ENCODE measurements at places on chromosomes 1 and 21. TPM values are rescaled to one million over a fixed set of nuclear protein-coding genes. Genes with fewer than 3 reads are reported as not detected.

DNA sequence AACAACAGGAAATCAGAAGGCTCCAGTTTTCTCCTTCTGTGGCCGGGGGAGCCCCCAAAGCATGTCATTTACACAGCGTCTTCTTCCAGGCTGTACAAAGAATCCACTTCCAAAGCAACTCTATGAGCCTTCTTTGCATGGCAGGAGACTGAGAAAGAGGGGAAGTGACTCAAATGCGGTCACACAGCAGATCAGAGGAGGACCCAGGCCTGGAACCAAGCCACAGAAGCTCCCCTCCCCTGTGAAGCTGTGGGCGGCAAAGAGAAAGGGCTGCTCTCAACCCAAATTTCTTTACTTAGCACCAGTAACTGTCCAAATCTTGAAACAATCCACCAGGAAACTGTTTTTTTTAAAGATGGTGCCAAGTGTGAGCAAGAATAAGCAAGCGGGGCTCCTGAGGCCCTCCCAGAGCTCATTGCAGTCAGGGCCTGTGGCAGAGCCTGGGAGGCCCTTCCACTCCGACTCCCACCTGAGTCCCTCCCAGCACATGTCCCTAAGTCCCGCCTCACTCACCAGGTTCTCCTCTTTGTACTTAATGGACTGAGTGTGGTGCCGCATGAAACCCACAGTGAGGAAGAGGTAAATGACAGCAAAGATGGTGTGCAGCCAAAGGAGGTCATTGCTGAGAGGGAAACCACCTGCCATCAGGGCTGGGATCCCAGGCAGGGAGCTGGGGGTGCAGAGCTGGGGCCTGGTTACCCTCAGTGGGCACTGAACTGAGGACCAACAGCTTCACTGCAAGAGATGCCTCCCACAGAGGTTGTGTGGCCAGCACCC lies 15.9 kb downstream of the TMEM63A start:
- peak; percentile 50 for DNase-seq

The DENND2D gene
- 1.5 TPM for total RNA-seq

- no peak for DNase-seq
Observed at GRCh38 chr1:152514715-152515433, 592 bp downstream of the CRCT1 start.

The HTR6 gene
- total RNA-seq: not detected

GRCh38 chr1:149879556-149879955 lies 19.8 kb upstream of the BOLA1 start:
- no peak for DNase-seq

The SHISA4 gene
- 148 TPM for total RNA-seq

The UBE2J2 gene
- total RNA-seq: 36.8 TPM

DNA sequence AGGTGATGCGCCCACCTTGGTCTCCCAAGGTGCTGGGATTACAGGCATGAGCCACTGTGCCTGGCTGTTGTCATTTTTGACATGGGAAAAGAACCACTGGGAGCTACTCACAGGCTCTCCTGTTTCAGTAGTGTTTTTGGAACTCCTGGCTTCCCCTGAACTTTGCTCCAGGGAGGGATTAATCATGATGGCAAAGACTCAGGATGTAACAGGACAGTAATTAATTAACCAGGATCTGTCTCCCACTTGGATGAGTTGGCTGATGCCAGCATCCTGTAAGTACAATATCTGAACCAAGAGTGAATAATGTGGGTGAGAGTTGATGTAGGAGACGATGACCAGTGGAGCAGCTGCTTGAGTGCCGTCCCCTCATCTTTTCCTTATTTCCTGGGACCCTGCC lies 4.9 kb downstream of the SFT2D2 start:
- no peak for DNase-seq

The ATP1A2 gene
- total RNA-seq: 523 TPM

GRCh38 chr1:36119456-36119855 lies 5.6 kb downstream of the COL8A2 start:
- no peak for DNase-seq

GRCh38 chr1:39698568-39698967 lies 7.3 kb upstream of the HPCAL4 start:
- no peak for DNase-seq

GRCh38 chr1:65225179-65225578 lies 77.2 kb downstream of the AK4 start:
- DNase-seq: no peak

GRCh38 chr1:159465191-159465603 lies 25.7 kb downstream of the OR10J1 start:
- DNase-seq: no peak

GRCh38 chr1:11488966-11489625 lies 10.1 kb downstream of the DISP3 start:
- no peak for DNase-seq

- no peak for DNase-seq
Observed at GRCh38 chr1:200869376-200869752, 3.4 kb upstream of the GPR25 start.

The MROH9 gene
- not detected for total RNA-seq

DNA sequence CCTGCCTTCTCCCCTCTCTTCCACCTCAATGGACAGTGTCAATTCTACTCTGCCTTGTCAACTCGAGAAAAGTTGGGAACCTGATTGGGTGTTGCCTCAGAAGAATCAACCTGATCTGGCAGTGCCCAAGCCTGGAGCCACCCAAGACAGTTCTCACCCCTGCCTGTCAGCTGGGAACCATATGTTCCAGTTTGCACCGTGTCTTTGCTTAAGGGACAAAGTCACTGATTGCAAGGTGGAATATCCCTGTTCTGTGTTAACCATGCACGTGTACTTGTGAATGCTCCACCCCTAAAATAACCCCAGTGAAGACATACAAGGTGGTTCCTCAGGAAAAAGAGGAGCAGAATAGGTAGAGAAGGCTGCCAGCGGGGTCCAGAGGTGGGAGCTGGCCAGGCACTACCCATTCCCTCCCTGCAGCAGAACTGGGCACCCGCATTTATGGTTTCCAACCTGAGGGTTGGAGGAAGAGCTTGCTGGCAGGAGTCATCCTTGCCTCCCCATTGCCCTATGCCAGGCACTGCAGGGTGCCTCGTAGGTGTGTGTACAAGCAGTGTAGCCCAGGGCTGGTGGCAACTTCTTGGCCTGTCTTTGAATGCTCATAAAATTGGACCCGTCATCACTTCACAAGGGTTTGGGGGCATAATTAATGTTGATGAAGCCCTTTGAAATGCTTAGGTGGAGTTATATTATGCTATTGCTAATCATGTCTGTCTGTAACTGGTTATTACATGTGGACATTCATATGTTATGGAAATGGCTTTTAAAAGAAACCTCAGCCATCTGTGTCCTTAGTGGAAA lies 11.3 kb downstream of the NIPAL3 start:
- no peak for DNase-seq

- no peak for DNase-seq
Observed at GRCh38 chr1:145879775-145880174, 5.9 kb downstream of the ANKRD35 start.

DNA sequence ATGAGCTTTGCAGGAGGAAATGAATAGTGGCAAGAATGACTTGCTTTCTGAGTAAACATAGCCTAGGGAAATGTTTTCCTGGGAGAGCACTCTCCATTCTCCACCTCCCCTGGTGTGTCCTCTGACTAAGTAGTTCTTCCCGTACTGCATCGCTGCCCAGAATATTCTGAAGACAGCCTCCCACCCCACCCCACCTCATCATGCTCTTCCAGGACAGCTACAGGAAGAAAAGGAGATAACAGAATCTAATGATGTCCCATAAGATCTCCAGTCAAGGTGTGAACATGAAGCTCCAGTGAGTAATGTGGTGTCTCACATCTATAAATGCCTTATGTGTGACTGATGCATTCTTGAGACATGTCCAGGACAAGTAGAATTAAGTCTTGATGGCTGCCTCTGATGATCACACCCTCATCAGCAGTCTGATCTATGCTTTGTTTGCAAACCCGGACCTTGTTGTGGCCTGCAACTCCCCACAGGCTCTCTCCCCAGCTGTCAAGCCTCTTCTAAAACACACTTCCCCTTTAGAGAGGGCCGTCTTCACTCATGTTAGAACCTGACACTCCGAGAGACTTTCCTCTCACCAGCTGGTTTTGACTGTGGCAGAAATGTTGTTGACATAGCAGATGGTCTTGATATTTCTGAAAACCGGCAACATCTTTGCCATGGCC lies 183.0 kb downstream of the CYYR1 start:
- DNase-seq: no peak

The GPR25 gene
- not detected for total RNA-seq

- DNase-seq: no peak
Observed at GRCh38 chr1:20095564-20096434, 23.5 kb downstream of the PLA2G2D start.

DNA sequence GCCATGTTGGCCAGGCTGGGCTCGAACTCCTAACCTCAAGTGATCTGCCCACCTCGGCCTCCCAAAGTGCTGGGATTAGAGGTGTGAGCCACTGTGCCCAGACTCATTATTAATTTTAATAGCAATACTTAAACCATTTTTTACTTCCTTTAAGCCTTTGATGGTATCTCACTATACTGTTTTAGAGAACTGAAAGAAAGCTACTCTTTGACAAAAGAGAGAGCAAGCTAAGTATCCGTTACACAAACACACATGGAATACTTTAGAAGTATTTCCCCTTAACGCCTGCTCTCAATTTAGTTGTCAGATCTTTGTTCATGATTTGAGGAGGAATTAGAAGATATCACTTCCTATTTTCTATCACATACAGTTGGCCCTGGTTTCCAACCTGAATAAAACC lies 189.4 kb downstream of the COP1 start:
- DNase-seq: no peak

DNA sequence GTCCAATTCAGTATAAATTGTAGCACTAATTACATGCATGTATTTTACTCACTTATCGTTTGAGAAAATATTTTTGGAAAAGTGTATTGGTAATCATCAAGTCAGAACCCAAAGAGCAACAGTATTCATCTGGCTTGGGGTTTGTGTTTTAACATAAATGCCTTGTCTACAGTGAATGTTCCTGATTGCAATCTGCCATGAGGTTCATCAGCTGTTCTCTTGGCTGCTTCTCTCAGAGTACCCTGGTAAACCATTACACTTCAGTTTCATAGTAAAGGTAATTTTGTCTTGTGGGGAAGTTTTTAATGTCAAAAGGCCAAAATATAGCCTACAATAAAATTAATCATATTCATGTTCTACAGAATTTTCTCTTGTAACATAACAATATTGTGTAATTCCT lies 150.3 kb downstream of the IFI44 start:
- no peak for DNase-seq

- DNase-seq: no peak
Observed at GRCh38 chr1:222697203-222697602, 15.1 kb downstream of the AIDA start.

The CYP4A22 gene
- not detected for total RNA-seq

DNA sequence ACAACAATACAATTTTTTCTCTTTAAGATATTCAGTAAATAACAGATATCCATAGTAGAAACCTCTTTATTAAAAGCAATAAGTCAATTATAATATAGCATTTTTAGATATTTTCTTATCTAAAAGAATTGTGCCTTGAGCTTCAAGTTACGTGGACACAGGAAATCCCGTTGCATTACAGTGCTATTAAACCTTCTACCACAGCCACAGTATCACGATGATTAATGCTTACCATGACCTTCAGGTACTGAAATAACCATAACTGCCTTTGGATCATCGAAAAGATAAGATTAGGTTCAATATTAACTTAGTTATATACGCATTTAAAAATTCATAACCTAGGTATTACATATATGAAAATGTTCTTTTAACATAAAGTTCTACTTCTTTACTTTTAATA lies 17.9 kb downstream of the B3GALNT2 start:
- DNase-seq: no peak

GRCh38 chr1:3770047-3770765 lies 2.3 kb upstream of the SMIM1 start:
- no peak for DNase-seq

The MRPL20 gene
- total RNA-seq: 128 TPM

GRCh38 chr1:116224111-116224510 lies 112.9 kb downstream of the MAB21L3 start:
- DNase-seq: no peak

DNA sequence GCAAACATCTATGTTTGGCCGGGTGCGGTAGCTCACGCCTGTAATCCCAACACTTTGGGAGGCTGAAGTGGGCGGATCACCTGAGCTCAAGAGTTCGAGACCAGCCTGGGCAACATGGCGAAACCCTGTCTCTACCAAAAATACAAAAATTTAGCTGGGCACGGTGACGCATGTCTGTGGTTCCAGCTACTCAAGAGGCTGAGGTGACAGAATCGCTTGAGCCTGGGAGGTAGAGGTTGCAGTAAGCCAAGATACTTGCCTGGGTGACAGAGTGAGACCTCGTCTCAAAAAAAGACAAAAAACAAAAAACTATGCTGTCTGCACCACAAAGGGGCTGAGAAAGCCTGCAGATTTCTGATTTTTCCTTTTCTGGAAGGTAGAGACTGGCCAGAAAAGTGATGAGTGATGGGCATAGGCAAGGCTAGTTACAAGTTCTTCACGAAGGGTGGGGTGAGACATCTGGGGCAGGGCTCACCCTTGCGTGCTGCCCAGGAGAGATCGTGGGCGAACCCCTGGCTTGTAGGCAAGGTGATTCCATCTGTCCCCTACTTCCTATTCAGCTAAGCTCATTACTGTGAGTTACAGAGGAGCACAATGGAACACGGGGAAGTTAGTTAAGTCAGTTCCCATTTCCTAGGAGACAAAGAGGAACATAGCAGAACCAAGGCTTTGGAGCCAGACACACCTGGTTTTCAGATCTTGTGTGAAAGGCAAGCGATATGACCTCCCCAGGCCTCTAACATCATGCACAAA lies 3.2 kb downstream of the SLC2A1 start:
- DNase-seq: no peak

DNA sequence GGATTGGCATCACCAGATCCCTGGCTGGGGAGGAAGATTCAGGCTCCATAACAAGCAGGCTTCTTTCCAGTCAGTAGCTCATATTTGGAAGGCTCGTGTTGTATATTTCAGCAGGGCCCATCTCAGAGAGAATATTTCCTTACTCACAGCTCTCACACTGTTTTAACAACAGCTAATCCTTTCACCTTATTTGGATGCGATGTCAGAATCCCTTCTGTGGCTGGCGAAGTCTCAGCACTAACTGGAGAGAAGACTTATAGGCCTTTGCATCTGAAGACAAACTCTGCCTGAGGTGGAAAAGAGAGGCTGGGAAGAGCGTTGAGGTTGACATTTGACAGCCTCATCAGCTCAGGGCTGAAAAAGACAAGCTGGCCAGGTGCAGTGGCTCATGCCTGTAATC lies 47.2 kb upstream of the CAPZB start:
- DNase-seq: no peak

DNA sequence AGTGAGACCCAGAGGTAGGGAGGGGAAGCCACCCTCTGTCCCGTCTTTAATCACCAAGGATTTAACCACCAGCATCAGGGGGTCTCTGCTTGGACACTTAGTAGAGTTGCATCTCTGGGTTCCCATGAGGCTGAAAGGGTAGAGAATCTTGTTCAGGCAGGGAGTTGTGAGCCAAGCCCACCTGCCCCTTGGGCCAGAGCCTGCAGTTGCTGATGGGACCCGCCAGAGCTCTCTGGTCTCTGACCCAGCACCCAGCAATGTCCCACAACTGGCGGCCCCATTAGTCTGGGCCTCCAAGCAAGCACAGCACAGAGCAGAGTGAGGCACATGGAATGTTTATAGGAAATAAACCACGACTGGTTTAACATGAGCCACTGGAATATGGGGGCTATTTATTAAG lies 166.3 kb downstream of the TRIM33 start:
- no peak for DNase-seq

The FHAD1 gene
- total RNA-seq: 0.24 TPM

The CHIA gene
- total RNA-seq: not detected
